Stimulated activated CD4-positive, alpha-beta T cell treated with anti-CD3 and anti-CD28 coated beads, Interleukin-1b, Interleukin-23, amount 100 ng/mL, for 1 hour (primary cell): ENCODE measurements at places on chromosomes 2 and 18.

DNA sequence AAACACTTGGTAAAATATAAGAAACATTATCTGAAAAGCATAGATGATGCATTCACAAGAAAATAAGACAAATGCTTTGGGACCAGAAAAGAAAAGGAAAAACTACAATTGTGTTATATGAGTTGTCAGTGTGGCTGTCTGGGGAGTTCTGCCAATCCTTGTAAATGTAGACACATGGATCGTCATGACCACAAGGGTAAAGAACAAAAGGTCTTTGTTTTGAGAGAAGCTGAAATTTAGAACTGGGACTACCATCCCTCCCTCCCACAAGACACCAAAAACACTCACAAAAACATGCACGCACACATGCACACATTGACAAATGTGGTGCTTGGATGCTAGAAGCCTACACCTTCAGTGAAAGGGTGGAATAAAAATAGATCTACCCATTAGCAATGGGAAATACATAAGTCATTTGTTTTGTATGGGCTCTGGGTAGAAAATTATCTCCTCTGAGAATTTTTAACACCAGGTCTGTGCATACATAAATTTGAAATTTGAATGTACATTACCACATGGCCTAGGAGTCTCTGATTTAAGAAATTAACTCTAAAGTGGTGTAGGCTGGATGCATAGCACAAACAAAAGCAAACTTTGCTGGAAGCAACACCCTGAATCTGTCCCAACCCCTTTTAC, 266.2 kb upstream of the SLC39A10 start:
- DNase-seq: no peak

- DNase-seq: no peak
These were observed 126.0 kb upstream of the HDAC4 start for GRCh38 chr2:239526666-239527415.

GRCh38 chr18:33128581-33128980, 311.9 kb downstream of the CCDC178 start:
- no peak for DNase-seq

DNA sequence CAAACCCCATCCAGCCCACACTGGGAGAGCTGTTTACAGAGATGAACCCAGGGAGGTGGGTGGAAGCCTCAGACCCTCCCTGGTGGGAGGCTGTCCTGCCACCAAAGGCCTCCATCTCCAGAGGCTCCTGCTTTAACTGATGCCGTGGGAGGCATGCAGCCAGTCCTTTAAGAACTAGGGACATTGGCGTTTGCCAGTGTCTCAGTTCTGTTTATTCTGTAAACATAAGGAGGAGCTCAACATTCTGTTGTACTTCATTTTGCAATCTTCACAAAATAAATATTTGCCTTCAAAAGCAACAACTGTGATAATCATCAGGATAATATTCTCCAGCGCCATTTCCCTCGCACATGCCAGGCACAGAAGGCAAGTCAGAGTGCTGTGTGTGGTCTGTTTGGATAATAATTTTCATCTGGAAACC, 6.8 kb downstream of the EDAR start:
- no peak for DNase-seq

GRCh38 chr2:20551260-20551944, 99.5 kb downstream of the HS1BP3 start:
- DNase-seq: no peak

DNA sequence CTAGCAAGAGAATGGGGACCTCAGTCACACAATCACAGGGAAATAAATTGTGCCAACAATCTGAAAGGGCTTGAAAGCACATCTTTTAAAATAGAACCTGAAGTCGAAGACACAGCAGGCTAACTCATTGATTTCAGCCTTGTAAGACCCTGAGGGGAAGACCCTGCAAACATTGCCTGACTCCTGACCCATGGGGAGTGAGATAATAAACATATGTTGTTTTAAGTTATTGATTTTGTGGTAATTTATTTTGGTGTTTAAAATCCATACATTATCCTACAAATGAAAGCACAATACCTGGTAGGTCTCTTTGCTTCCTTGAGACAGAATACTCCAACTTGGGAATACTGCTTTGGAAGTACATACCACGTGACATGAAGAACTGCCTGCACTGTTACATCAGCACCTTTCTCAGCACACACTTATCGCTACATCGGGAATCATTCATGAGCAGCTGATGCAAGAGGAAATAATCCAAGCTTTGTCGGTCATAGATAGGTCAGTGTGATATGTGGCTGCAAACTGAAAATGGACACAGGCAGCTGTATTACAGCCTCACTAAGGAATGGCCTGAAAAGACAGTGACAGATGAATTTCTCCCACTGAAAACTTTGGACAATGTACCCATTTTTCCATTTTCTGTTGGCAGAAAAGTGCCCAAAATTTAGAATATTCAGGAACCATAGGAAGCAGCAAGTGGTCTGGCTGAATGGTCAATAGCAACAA, 494.5 kb upstream of the MAP2 start:
- no peak for DNase-seq

DNA sequence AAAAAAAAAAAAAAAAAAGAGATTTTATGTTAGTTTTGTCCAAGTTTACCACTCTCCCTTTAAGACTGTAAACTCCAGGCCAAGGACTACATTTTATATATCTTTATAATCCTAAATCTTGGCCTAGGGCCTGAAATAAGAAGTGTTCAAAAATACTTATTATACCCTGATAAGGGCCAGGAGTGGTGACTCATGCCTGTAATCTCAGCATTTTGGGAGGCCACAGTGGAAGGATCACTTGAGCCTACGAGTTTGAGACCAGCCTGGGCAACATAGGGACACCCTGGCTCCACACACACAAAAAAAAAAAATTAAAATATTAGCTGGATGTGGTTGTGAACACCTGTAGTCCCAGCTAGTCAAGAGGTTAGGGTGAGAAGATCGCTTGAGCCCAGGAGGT, 12.7 kb downstream of the TRIP12 start:
- DNase-seq: no peak

DNA sequence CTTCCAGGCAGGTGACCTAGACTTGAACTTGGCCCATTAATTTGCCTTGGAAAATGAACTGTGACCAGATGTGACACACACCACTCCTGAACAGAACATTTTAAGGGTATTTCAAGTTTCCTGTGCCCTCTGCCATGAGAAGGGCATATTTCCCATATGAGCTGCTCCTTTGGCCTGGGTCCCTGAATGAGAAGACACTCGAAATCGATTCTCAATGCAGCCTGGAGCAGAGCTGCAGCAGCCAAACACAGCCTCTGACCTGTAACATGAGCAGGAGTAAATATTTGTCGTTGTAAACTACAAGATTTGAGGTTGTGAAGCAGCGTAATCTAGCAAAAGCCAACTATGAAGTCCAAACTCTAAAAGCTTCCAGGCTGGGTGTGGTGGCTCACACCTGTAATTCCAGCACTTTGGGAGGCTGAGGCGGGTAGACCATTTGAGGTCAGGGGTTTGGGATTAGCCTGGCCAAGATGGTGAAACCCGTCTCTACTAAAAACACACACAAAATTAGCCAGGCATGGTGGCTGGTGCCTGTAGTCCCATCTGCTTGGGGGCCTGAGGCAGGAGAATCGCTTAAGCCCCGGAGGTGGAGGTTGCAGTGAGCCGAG, 30.1 kb upstream of the SOS1 start:
- no peak for DNase-seq

GRCh38 chr2:233367586-233367985, 13.3 kb downstream of the DGKD start:
- DNase-seq: no peak

DNA sequence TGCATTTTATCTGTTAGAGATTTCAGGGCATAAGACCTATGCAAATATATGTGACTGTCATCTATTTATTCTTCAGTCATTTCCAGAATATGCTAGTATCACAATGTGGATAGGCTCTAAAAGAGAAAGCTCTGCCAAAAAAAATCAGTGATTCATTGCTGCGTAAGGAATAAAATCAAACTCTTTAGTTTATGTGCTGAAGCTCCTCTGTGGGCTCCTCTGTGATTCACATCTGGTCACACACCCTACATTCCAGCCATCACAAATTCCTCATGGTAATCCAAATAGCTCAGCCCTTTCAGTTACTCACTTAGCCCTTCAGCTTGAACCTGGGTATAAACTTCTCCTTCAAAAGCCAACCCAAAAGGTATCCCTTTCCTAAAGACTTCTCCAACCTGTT, 21.4 kb downstream of the DLGAP1 start:
- no peak for DNase-seq

DNA sequence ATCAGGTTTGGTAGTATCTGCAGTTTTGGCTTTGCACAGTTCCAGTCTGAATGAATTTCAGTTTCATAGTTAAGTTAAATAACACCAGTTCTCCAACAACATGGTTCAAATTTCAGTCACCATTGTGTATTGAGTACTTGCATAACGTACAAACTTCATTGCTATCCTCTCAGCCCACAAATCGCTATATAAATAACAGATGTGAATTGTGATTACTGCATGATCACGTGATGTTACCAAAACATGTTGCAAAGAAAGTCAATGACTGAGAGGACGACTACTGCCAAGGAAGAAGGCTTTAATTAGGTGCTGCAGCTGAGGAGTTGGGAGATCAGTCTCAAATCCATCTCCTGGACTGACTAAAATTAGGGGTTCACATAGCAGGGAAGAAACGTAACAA, 48.2 kb downstream of the COL4A4 start:
- DNase-seq: no peak

- no peak for DNase-seq
These were observed 32.1 kb downstream of the MAP4K4 start for GRCh38 chr2:101729521-101730190.

GRCh38 chr18:48896326-48896874, 54.4 kb downstream of the SMAD7 start:
- no peak for DNase-seq

DNA sequence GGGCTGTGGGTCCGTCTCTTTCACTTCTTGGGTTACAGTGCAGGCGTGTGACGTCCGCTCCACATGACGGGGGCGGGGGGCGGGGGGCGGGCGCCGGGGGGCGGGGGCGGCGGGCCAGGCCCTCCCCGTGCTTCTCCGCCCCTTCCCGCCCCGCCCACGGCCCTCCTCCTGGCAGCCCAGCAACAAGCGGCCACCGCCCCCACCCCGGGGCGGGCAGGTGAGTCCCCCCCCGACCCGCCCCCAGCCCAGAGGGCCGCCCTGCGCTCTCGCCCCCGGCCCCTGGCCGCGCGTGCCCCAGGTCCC, 3.6 kb downstream of the ZNF516 start:
- DNase-seq: peak; percentile 39

DNA sequence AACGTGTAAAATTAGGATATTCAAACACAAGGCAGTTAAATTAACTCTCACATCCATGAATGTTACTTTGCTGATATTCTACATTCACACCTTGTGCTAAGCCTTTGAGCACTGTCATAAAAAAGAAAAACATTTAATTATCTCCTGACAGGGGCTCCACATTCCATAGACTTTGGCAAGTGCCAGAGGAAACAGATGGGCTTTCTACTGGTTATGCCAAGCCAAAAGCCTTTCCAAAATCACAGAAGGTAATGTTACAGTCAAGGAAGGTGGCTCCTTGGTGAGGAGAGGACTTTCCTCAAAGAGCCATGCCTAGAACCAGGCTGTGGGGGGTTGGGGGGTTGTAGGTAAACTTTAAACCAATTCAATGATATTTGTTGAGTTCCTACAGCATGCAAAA, 12.4 kb downstream of the MYO5B start:
- no peak for DNase-seq

GRCh38 chr2:60589104-60589503, 35.6 kb upstream of the BCL11A start:
- DNase-seq: no peak

- no peak for DNase-seq
These were observed 372.8 kb upstream of the UBE2E3 start for GRCh38 chr2:180607514-180608049.

- DNase-seq: no peak
These were observed 123.9 kb downstream of the PLEKHM3 start for GRCh38 chr2:207901401-207901800.

- DNase-seq: no peak
These were observed 2.5 kb upstream of the TOGARAM2 start for GRCh38 chr2:28978606-28979005.

DNA sequence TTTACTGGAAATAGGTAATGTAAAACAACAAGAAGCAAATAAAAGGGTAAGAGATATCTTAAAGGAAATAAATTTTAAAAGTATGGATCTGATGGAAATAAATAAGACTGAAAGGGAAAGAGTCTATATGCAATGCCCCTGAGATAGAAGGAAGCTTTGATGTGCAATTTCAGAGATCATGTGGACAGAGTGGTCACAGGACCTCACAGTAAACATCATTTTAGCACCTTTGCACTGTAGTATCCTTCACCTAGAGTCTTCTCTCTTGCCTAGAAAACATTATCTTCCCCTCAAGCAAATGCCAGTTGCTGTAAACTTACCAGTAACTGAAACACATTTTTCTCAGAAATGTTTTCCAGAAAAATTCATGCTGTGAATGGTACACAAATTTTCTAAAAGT, 1621.3 kb upstream of the TMEFF2 start:
- no peak for DNase-seq

GRCh38 chr18:77400561-77400960, 150.9 kb downstream of the GALR1 start:
- DNase-seq: no peak

DNA sequence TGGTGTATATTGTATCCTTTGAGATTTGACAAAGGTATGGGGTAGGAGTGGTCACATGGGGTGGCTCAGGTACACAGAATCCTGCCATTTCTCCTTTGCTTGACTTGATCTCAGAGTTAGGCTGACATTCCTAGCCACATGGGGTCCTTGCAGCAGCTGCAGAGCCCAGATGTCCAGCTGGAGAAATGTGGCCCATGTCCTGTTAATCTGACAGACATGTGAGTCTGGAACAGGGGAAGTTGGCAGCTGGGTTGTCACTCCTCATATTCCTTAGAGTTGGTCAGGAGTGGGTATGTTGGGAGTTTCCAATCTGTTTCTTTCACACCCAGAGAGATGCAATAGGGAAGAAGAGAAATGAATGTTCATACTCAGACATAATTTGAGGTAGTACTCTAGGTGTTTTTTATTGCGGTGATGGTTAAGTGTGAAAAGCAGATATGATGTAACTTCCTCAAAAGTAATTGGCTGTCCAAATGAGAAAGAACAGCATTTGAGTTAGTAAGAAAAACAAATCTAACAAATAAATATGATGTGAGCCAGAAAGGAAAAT, 402.6 kb upstream of the MEIS1 start:
- no peak for DNase-seq
